A375 (cell line): ENCODE measurements at places on chromosomes 12 and 14. TPM values are rescaled to one million over a fixed set of nuclear protein-coding genes. Genes with fewer than 3 reads are reported as not detected.

The RNASE3 gene
- not detected in 2 replicates for total RNA-seq

The GLIPR1L1 gene
- not detected in 2 replicates for total RNA-seq

The ATL1 gene
- 0.30 and 0.61 TPM in 2 replicates for total RNA-seq

The SIX4 gene
- total RNA-seq, result 7.5 and 11.8 TPM in 2 replicates

The RFLNA gene
- not detected in 2 replicates for total RNA-seq

The TMEM121 gene
- 15.5 and 25.1 TPM in 2 replicates for total RNA-seq

The PIK3C2G gene
- total RNA-seq, result 0.15 and 0.19 TPM in 2 replicates

The KRT85 gene
- total RNA-seq, result not detected in 2 replicates

The TCL1B gene
- total RNA-seq, result not detected in 2 replicates

The CACNA2D4 gene
- 0.19 and 0.29 TPM in 2 replicates for total RNA-seq

The GDF11 gene
- total RNA-seq, result 13.4 and 17.0 TPM in 2 replicates

The CAPZA3 gene
- not detected in 2 replicates for total RNA-seq

The RNASE2 gene
- total RNA-seq, result not detected in 2 replicates

The SLCO1B1 gene
- total RNA-seq, result 0.24 TPM in 1 of 2 replicates, not detected in the other

The IKBIP gene
- 25.3 and 29.2 TPM in 2 replicates for total RNA-seq

The DNAH10 gene
- not detected in 2 replicates for total RNA-seq
